Esophagus muscularis mucosa (tissue), 4 donors: ENCODE measurements at places on chromosomes 11 and 22. TPM values are rescaled to one million over a fixed set of nuclear protein-coding genes. Genes with fewer than 3 reads are reported as not detected.

Gene NRXN2
- 4.6 TPM for total RNA-seq

- H3K27ac ChIP-seq = no peak overlapping the region
- DNase-seq = no peak
- no peaks in the 10 kb centered on the region for H3K36me3 ChIP-seq
- no peaks in the 10 kb centered on the region for H3K4me1 ChIP-seq
- H3K4me3 ChIP-seq = no peak overlapping the region
These were observed 160.5 kb upstream of the TBCEL start for GRCh38 chr11:120863359-120863758.

Gene ACR
- total RNA-seq = 0.42 TPM

- H3K27me3 ChIP-seq = no peaks in the 10 kb centered on the region
- H3K27ac ChIP-seq = no peak overlapping the region
- no peak overlapping the region for H3K4me3 ChIP-seq
- no peaks in the 10 kb centered on the region for H3K36me3 ChIP-seq
These were observed 26.7 kb downstream of the ANKRD42 start for GRCh38 chr11:83220260-83220659.

Gene ROBO4
- total RNA-seq = 30.0 TPM

GRCh38 chr11:57323855-57324153 lies 948 bp downstream of the TNKS1BP1 start:
- peaks cover 69% of the 10 kb centered on the region for H3K4me1 ChIP-seq
- H3K36me3 ChIP-seq = peaks cover 49% of the 10 kb centered on the region
- no peak for DNase-seq
- H3K4me3 ChIP-seq = peak overlapping the region; percentile 88
- no peaks in the 10 kb centered on the region for H3K27me3 ChIP-seq

DNA sequence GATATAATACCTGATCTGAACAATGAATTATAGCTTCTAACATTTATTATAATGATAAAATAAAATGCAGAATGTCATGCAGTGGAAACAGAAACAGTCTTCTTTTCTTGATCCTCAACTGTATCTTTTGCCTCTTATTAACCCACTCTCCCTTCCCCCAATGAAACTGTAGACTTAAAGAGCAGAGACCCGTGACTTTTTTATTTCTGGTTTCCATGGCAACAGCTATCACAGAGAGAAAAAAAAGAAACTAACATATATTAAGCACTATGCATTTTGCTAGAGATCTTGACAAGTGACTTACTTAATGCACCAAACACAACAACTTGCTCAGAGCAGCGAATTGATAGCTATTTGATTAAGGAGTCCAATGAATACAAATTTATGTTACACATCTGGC lies 69.3 kb downstream of the RAB38 start:
- H3K27ac ChIP-seq = no peak overlapping the region
- H3K4me3 ChIP-seq = no peak overlapping the region
- no peaks in the 10 kb centered on the region for H3K27me3 ChIP-seq
- no peak for DNase-seq
- no peaks in the 10 kb centered on the region for H3K36me3 ChIP-seq
- H3K4me1 ChIP-seq = no peaks in the 10 kb centered on the region

DNA sequence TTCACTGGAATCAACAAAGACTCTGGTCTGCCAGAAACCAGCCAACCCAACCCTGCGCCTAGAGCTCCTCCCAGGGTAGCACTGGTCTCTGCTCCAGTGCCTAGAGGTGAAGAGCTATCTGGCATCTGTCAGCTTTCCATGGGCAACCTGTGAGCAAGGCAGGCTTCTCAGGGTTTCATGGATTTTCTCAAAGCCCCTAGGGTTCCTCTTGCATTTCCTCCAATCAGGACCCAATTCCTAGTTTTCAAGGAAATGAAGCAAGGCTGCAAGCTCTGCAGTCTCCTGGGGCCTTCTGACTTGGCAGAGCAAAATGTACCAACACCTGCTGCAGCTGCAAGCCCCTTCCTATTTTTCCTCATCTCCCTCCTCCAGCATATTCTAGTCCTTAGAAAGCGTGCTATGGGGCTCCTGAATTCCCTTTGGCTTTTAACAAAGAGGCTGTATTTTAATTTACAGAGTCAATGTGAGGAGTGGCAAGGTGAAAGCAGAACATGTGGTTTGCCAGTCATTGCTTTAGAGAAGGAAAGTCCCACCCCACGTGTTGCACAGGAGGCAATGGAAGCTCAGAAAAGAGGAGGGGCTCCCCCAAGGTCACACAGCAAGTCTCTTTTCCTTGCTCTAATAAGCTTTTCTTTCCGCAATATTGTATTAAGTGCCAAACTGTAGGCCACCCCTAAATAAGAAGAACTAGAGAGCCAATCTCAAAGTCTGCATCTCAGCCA lies 33.0 kb upstream of the RIC3 start:
- no peaks in the 10 kb centered on the region for H3K4me1 ChIP-seq
- DNase-seq = no peak
- no peaks in the 10 kb centered on the region for H3K27me3 ChIP-seq
- no peak overlapping the region for H3K4me3 ChIP-seq
- no peak overlapping the region for H3K27ac ChIP-seq

GRCh38 chr11:28919194-28919593 lies 811.0 kb downstream of the METTL15 start:
- H3K4me1 ChIP-seq = no peaks in the 10 kb centered on the region
- no peak for DNase-seq
- no peak overlapping the region for H3K27ac ChIP-seq
- H3K4me3 ChIP-seq = no peak overlapping the region
- no peaks in the 10 kb centered on the region for H3K36me3 ChIP-seq
- no peaks in the 10 kb centered on the region for H3K27me3 ChIP-seq

Gene CCDC81
- total RNA-seq = 2.9 TPM

Gene MYEOV
- total RNA-seq = not detected

GRCh38 chr11:73759610-73760134 lies 1.2 kb downstream of the RAB6A start:
- no peaks in the 10 kb centered on the region for H3K27me3 ChIP-seq
- H3K4me3 ChIP-seq = peak overlapping the region; percentile 88
- peaks cover 45% of the 10 kb centered on the region for H3K4me1 ChIP-seq
- H3K36me3 ChIP-seq = no peaks in the 10 kb centered on the region
- DNase-seq = no peak

- no peaks in the 10 kb centered on the region for H3K27me3 ChIP-seq
- H3K36me3 ChIP-seq = no peaks in the 10 kb centered on the region
- no peak overlapping the region for H3K4me3 ChIP-seq
- no peak for DNase-seq
These were observed 13.2 kb upstream of the TRIM34 start for GRCh38 chr11:5611627-5612026.

DNA sequence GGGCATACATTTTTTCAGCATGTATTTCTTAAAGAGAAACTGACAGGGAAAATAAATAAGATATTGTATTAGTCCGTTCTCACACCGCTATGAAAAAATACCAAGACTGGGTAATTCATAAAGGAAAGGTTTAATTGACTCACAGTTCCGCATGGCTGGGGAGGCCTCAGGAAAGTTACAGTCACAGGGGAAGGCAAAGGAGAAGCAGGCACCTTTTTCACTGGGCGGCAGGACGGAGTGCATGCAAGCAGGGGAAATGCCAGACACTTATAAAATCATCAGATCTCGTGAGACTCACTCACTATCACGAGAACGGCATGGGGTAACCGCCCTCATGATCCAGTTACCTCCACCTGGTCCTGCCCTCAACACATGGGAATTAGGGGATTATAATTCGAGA lies 44.2 kb downstream of the PPFIA1 start:
- peaks cover 5% of the 10 kb centered on the region for H3K4me1 ChIP-seq
- H3K36me3 ChIP-seq = peaks cover under 1% of the 10 kb centered on the region
- H3K4me3 ChIP-seq = no peak overlapping the region
- H3K27ac ChIP-seq = no peak overlapping the region
- H3K27me3 ChIP-seq = no peaks in the 10 kb centered on the region

Gene SYT13
- 0.83 TPM for total RNA-seq

Gene EMID1
- total RNA-seq = 0.83 TPM

DNA sequence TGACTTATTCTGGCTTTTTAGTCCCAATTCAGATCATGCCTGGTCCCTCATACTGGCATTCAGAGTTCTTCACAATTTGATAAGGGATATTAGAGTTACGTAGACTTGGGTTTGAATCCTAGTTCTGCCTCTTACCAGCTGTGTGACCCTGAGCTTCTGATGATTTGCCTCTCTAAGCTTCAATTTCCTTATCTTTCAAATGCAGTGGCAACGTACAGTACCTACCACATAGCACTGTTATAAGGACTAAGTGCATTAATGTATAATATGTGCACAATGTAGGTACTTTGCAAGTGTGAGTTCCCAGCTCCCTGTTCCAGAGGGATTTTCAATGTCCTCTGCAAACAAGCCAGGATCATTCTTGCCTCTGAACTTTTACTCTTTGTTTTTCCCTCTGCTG lies 7.3 kb downstream of the RHOG start:
- peaks cover 77% of the 10 kb centered on the region for H3K4me1 ChIP-seq
- H3K36me3 ChIP-seq = peaks cover 18% of the 10 kb centered on the region
- no peak for DNase-seq
- no peak overlapping the region for H3K4me3 ChIP-seq
- H3K27ac ChIP-seq = no peak overlapping the region
- no peaks in the 10 kb centered on the region for H3K27me3 ChIP-seq

GRCh38 chr22:44411226-44412135 lies 86.6 kb downstream of the RTL6 start:
- H3K27me3 ChIP-seq = no peaks in the 10 kb centered on the region
- DNase-seq = no peak
- no peak overlapping the region for H3K4me3 ChIP-seq
- no peaks in the 10 kb centered on the region for H3K36me3 ChIP-seq

DNA sequence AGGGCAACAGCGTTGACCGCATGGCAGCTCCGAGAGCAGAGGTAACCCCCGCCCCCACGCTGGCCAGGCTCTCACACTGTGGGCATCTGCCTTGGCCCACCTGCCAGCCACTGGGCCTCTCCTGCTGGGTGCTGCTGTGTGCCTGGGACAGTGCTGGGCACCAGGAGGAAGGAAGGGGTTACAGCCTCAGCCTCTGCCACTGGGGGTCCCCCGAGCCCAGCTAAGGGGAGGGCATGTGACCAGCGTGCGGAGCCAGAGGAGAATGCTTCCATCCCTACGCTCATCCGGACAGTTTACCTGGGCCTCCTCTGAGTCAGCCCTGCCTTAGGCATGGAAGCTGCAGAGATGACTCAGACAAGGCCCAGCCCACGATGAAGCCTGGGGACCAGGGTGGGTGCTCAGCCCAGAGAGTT lies 10.9 kb downstream of the NCF4 start:
- DNase-seq = no peak
- H3K4me3 ChIP-seq = no peak overlapping the region

Gene RIMBP3C
- not detected for total RNA-seq

GRCh38 chr11:78801161-78801884 lies 226.7 kb upstream of the NARS2 start:
- peaks cover 62% of the 10 kb centered on the region for H3K4me1 ChIP-seq
- peak; percentile 92 for DNase-seq
- H3K4me3 ChIP-seq = no peak overlapping the region
- no peaks in the 10 kb centered on the region for H3K27me3 ChIP-seq

Gene TMEM86A
- 3.6 TPM for total RNA-seq

Gene BIK
- total RNA-seq = not detected

Gene DCHS1
- total RNA-seq = 30.5 TPM

GRCh38 chr11:112861356-112861755 lies 99.9 kb upstream of the NCAM1 start:
- H3K27me3 ChIP-seq = no peaks in the 10 kb centered on the region
- H3K4me1 ChIP-seq = no peaks in the 10 kb centered on the region
- H3K36me3 ChIP-seq = no peaks in the 10 kb centered on the region
- no peak for DNase-seq
- no peak overlapping the region for H3K4me3 ChIP-seq

DNA sequence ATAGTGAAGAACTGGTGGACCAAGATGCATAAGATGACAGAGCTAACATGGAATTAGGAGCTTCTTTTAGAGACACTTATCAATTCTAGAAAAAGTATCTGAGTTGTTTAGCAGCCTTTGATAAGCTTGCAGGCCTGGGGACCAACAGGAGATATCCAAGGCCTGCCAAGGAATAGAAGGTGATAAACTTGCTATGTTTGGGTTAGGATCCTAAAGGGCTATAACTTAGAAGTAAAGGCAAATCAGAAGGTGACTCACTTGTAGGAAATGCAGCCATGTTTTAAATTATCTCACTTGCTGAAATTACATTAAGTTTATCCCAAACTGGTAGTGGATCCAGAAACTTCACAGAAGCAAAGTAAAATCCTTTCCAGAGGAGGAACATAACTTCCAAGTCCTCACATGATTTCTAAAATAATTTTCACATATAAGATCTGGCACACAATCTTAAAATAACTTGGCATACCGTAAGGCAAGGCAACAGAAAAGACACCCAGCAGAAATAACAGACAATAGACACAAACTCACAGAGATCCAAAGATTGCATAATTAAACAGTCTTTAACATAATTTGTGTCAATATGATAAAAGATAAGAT lies 69.6 kb upstream of the TEAD1 start:
- no peak overlapping the region for H3K27ac ChIP-seq
- no peak overlapping the region for H3K4me3 ChIP-seq
- H3K27me3 ChIP-seq = no peaks in the 10 kb centered on the region
- no peaks in the 10 kb centered on the region for H3K36me3 ChIP-seq

GRCh38 chr22:36104435-36104834 lies 56.1 kb downstream of the APOL3 start:
- H3K27me3 ChIP-seq = no peaks in the 10 kb centered on the region
- H3K4me3 ChIP-seq = no peak overlapping the region
- H3K4me1 ChIP-seq = no peaks in the 10 kb centered on the region
- no peak overlapping the region for H3K27ac ChIP-seq
- no peak for DNase-seq
- H3K36me3 ChIP-seq = no peaks in the 10 kb centered on the region

Gene MS4A1
- not detected for total RNA-seq

DNA sequence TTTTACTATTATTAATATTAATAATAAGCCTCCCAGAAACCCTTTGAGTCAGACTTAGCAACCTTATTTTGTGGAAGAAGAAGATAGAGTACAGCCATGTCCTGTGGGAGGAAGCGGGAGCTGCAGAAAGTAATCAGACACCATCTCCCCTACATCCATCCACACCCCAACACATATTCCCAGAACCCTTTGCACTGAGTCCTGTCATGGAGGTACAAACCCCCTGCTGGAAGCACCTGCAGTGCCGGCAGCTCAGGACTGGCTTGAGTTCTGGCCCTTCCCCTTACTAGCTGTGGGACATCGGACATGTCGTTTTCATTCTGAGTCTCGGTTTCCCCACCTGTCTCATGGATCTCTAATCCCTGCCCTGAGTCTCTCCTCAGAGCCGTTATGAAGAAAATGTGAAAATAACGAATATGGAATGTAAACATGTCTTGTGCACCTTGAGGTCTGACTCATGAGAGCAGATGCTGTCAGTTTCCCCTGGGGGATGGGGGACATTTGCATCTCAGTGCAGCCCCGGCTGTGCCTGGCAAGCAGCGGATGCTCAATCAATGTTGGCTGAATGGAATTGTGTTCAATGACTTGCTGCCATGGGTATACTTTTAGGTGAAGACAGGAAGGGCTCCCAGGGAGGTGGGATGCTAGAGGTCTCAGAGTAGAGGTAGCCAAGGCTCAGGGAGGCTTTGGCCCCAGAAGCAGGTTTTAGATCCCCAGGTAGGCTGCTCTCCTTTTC lies 45.4 kb downstream of the TP53I11 start:
- no peak overlapping the region for H3K27ac ChIP-seq
- DNase-seq = no peak
- peaks cover 40% of the 10 kb centered on the region for H3K4me1 ChIP-seq
- no peaks in the 10 kb centered on the region for H3K27me3 ChIP-seq
- no peak overlapping the region for H3K4me3 ChIP-seq
